SK-MEL-5 (cell line): ENCODE measurements at places on chromosomes 5 and 9.
A peak's percentile ranks its signal among the peaks of the same experiment; 100 is the strongest.

DNA sequence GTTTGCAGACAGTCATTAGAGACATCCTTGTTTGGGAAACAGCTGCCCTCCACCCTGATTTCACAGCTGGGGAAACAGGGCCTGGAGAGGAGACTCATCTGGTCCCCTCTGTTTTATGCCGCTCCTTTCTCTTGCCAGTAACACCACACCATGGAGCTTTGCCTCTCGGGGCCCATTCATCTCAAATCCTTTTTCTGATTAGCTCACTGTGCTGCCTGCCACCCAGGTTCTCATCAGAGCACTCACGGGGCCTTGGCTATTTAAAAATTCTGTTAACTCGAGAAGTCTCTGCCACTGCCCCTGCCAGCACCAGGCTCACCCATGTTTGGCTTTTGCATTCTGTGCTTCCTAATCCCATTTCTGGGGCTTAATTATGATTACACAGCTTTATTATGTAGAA, 36.8 kb upstream of the C5orf58 start:
- DNase-seq, result no peak

- DNase-seq, result no peak
These were observed 6.6 kb upstream of the OTULINL start for GRCh38 chr5:14574891-14575508.

- DNase-seq, result no peak
These were observed 20.4 kb downstream of the ATP6V0E1 start for GRCh38 chr5:173004013-173004412.

DNA sequence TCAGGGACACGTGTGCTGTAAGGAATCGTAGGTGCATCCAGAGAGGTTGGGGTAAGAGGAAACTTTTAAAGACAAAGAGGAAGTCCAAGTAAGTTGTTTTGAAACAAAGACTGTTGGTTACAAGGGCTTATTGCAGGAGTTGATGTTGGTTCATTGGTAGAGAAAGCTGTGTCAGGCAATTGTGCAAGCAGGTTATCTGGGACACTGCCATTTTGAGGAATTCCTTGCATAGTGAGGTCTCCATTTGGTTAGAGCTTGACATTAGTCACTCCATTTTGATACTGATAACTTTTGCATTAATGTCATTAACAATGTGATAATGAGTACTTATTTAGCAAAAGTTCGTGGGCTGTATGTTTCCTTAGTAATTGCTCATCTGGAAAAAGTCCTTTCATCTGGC, 24.9 kb downstream of the CNOT6 start:
- DNase-seq, result no peak

DNA sequence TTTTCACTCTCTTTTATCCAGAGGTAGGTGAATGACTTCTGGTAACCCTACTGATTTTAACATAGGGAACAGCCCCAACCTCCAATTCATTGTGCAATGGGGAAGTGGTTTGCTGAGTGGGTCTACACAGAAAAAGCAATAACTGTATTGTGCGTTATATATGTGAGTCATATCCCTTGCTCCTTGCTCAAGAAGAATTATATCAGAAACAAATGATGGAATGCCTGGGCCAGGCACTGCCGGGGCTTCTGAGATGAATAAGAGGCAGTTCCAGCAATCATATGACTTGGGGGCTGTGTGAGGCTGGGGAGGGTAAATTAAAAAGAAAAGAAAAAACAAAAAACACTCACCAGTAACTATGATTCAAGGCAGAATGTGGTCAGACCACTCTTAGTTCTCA, 79.2 kb upstream of the ABCA1 start:
- peak; percentile 88 for DNase-seq

- no peak for DNase-seq
These were observed 336.5 kb upstream of the SEMA6A start for GRCh38 chr5:116911074-116911473.

DNA sequence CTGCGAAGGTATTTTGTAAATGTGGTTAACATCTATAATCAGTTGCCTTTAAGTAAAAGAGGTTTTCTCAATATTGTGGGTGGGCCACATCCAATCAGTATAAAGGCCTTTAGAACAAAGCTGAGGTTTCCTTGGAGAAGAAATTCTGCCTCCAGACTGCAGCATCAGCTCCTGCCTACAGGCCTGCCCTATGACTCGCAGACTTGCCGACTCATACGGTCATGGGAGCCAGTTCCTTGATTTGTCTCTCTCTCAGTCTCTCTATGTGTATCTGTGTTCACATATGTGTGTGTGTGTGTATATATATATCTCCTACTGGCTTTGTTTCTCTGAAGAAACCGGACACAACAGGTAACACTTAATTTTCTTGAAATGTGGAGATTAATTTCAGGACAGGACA, 45.3 kb downstream of the SLC36A1 start:
- DNase-seq, result no peak

- peak; percentile 99 for DNase-seq
These were observed at the start of gene TMEM245 for GRCh38 chr9:109119439-109120203. TMEM245 (minus strand) TSS chr9:109119947; CDS start chr9:109119913, 34 bp downstream.

DNA sequence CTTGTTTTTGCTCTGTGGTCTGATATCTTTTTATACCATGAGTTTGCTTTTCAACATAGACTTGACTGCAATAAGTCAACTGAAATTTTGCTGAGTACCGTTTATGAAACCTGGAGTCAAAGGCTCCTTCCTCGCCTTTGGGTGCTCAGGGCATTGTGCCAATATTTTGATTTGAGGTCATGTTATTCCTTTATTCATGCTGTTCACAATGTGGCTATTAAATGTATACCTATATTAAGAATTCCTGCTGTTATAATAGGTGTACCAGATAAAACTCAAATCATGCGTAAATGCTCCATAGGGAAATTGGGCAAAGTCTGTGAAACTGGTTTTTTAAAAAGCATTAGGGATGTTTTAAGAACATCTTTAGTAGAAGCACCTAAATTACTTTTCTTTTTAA, 334.0 kb upstream of the NUDT12 start:
- DNase-seq, result no peak

- DNase-seq, result no peak
These were observed 41.4 kb downstream of the AUH start for GRCh38 chr9:91320299-91320698.

GRCh38 chr9:128124873-128125579, 2.5 kb downstream of the PTGES2 start:
- DNase-seq, result peak; percentile 80

GRCh38 chr5:129679671-129680070, 68.2 kb upstream of the MINAR2 start:
- DNase-seq, result no peak

GRCh38 chr5:119330367-119331183, 25.2 kb upstream of the TNFAIP8 start:
- DNase-seq, result no peak

- peak; percentile 63 for DNase-seq
These were observed 91.4 kb upstream of the RANBP6 start for GRCh38 chr9:6106711-6107339.

DNA sequence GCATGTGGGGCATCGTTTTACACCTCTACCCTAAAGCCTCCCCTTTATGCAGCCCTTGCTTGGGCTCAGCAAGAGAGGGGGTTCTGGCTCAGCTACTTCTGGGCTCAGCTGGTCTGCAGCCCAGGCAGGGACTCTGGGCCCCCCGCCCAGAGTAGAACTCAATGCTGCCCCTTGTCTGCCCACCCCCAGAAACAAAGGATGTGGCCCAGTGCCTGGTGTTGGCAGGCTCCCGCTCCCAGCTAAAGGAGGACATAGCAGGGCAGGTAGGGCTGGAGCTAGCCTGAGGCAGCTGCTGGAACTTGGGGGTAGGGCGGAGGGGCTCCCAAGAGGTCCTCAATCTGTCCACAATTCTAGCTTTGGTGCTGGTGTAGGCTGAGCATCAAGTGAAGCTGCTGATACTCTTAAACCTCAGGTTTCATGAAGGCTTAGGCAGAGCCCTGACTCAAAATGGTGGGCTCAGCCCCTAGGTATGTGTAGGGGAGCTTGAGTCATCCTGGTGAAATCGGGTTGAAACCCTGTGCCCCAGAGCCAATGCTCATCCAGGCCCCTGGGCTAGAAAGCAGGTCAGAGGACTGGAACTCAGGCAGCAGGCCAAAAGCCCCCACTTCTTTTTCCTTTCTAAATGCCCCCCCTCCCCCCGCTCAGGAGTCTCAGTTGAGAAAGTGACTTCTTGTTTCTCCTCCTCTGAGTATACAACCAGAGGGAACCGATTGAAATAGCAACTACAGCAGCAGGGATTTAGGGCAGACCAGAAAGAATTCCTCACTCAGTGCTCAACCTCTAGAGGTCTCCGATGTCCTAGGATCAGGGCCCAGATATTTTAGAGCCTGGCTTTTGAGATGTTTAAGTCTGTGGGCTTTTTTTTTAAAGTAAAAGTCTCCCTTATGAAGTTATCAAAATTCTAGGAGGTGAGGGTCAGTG, 11.4 kb downstream of the PSD2 start:
- DNase-seq, result peak; percentile 31

DNA sequence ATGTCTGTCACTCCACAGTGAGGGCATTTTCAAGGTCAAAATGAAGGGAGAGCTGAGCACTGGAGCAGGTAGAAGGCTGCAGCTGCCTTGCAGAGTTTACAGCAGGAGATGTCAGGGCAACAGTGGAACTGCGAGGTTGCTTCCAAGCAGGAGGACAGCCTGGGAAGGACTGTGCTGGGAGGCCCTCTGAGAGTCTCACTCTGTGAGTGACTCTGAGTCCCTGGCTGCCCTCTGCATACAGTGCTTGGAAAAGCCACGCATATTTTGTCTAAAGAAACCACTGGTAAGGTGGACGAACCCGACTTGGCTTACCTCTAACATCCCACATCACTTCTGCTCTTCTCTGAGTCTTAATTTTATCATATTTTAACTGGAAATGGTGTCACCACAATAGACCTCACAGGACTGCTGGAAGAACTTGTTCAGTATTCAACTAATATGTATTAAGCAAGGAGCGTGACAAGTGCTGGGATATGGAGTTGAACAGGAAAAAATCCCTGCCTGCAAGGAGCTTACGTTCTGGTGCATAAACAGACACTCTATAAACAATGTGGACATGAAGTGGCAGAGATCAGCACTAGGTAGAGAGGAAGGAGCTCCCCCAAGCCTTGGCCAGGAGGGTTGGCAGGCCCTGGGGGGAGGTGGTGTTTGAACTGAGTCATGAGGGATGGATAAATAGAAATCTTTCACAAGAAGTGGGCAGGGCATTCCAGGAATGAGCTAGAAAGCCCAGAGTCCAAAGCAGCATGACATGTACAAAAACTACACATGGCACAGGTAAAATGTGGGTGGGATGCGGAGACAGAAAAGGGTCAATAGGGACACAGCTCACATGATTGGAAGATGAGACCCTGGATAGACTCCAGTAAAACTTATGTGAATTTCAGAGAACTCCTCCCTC, 64.0 kb upstream of the FOXE1 start:
- DNase-seq, result no peak

DNA sequence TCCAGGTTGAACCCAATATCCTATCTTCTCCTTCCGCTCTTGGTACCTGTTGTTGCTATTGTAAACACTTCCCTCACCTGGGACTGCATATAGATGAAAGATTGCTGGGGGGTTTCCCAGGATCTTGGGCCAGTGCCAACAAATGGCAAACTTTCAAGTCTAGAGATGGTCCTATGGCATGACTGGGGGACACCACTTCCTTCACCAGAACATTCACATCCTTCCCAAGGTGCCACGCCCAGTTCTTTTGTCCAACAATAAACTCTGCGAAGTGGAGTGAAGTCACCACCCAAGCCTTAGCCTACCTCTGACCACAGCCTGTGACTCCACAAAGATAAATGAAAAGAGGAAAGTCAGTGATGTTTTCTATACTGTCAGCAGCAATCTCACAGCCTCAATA, 34.4 kb downstream of the DOCK8 start:
- no peak for DNase-seq

- DNase-seq, result no peak
These were observed 18.4 kb downstream of the AP3B1 start for GRCh38 chr5:78275998-78276543.

GRCh38 chr9:86287013-86287412, 4.7 kb upstream of the ISCA1 start:
- peak; percentile 90 for DNase-seq

GRCh38 chr5:13454050-13454449, 490.4 kb downstream of the DNAH5 start:
- no peak for DNase-seq

DNA sequence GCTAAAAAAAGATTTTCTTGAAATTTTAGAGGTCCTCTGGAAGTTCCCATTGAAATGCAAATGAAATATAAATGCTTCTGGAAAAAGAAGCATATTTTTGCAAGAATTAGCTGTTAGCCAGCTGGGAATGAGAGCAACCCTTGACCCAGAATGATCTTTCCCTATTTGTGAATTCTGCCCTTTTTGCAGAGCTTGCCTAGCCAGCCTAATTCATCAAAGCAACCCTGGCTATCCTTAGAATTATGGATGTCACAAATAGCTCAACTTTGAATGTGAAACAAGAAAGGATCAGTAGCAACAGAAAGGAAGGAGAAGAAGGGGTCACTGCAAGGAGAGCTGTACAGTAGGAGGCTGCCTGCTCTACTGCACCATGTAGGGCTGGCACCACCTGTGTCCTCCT, 345.9 kb downstream of the EFNA5 start:
- DNase-seq, result no peak
